ENCODE measurements at places on chromosomes 2 and 18.

DNA sequence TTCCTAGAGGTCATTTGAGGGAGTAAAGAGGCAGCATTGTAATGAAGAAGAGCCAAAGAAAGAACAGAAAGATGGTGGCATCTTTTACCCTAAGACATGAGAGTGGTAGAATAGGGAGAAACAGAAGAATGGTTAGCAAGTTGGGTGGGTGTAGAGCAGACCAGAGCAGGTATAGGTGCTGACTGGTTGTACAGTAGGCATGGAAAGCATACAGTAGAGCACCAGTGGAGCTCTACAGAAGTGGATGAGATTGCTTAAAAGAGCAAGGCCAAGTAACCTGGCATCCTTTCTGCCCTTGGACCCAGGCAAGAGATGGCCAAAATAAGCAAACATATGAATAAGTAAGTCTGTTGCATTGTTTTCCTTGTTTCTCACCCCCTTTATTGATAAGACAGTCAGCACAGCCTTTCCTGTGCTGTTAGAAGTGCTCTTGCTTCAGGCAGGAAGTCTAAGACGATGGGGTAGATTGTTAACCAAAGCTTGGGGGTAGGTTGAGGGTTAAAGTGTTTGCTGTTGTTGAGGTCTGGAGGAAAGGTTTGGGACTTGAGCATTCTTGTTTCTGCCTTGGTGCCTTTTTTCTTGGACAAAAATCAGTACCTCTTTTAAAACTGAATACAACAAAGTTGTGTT lies 76.9 kb downstream of the DIS3L2 start:
- H3K27ac ChIP-seq: no peak overlapping the region
- no peaks in the 10 kb centered on the region for H3K27me3 ChIP-seq
- peaks cover 9% of the 10 kb centered on the region for H3K36me3 ChIP-seq
- no peak for DNase-seq
- H3K4me1 ChIP-seq: no peaks in the 10 kb centered on the region

GRCh38 chr2:43425659-43426058 lies 170.2 kb downstream of the THADA start:
- H3K36me3 ChIP-seq: no peaks in the 10 kb centered on the region
- peaks cover 39% of the 10 kb centered on the region for H3K4me1 ChIP-seq
- H3K4me3 ChIP-seq: no peak overlapping the region
- peak overlapping the region; percentile 64 for H3K27ac ChIP-seq

DNA sequence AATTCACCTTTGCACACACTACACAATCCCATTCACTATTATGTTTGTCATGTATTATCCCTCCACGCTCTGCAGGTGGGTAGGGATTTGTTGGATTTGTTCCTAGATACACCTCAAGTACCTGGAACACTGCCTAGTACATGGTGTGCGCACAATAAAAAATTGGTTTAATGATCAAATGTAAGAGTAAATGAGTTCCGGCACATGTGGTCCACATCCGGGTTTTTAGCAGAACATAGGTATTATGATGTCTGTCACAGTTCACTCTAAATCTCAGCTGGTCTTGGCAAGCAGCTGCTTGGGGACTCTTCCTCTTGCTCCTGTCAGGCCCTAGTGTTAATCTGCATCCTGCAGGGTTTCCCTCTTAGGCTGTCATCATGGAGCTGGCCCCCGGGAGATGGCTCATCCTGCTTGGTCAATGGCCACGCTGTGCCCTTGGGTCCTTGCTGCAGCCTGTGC lies 21.8 kb upstream of the IL1R1 start:
- H3K27ac ChIP-seq: no peak overlapping the region
- H3K4me1 ChIP-seq: peaks cover 9% of the 10 kb centered on the region
- DNase-seq: no peak
- H3K36me3 ChIP-seq: no peaks in the 10 kb centered on the region

GRCh38 chr2:169129703-169130243 lies 60.4 kb downstream of the DHRS9 start:
- no peak overlapping the region for H3K27ac ChIP-seq
- H3K4me1 ChIP-seq: no peaks in the 10 kb centered on the region
- H3K36me3 ChIP-seq: no peaks in the 10 kb centered on the region
- no peaks in the 10 kb centered on the region for H3K27me3 ChIP-seq

DNA sequence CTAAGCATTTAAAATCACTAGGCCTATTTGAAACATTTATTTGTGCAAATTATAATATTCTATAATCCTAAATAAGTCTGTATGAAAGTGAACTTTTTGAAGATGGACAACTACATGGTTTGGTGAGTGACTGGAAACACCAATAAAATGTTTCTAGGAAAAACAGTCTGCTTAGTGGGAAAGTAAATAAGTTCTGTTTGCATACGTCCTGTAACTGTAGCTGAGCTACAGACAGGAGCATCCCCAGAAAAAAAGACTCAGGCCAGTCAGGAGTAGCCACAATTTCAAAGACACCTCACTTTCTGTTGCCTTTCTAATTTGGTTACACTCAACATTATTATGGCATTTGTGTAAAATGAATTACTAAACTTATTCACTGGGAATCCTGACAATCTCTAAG lies 28.4 kb upstream of the KCNJ3 start:
- DNase-seq: no peak
- H3K27me3 ChIP-seq: no peaks in the 10 kb centered on the region

DNA sequence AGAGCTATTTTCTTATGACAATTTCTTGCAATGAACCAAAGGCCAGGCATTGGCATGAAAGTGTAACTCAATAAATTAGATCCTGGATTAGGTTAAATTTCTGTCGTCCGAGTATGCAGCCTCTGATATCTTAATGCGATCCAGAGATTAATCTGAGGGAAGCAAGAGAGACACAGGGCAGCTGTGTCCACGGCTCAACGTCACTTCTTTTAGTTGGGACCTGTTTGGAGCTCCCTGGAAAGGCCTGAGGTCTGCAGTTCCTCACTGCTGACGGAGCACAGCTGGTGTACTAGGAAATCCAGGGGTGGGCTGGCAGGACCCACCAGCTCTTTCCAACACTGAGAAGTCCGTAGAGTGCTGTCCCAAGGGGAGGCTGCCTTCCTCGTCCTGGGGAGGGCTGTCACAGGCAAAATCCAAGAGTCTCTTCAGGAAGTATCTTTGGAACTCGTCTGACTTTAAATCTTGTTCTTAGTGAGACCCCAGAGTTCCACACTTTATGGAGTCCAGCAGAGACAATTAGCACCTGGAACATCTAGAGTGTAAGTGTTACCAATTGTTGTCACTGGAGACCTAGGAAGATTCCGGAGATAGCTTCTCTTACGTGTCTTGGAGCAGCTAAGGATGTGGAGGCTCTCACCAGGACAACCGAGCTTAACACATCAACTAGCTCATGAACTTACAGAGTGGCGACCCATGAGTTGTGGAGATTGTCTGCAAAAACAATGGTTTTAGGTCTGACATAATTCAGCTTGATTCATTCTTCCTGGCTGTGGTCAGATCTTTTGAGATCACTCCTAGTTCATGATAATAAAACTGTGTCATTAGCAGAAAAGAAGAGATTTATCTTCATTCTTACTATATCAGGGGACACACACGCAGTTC lies 173.7 kb downstream of the ACKR3 start:
- H3K27me3 ChIP-seq: no peaks in the 10 kb centered on the region
- peaks cover 11% of the 10 kb centered on the region for H3K4me1 ChIP-seq
- peak; percentile 51 for DNase-seq
- no peaks in the 10 kb centered on the region for H3K36me3 ChIP-seq
